ENCODE measurements at places on chromosomes 5 and 9. TPM values are rescaled to one million over a fixed set of nuclear protein-coding genes. Genes with fewer than 3 reads are reported as not detected.

- no peak for DNase-seq
Measured at GRCh38 chr9:95110921-95111525, 206.5 kb downstream of the FANCC start.

- no peak for DNase-seq
Measured at GRCh38 chr5:125002727-125003598, 256.5 kb upstream of the ZNF608 start.

DNA sequence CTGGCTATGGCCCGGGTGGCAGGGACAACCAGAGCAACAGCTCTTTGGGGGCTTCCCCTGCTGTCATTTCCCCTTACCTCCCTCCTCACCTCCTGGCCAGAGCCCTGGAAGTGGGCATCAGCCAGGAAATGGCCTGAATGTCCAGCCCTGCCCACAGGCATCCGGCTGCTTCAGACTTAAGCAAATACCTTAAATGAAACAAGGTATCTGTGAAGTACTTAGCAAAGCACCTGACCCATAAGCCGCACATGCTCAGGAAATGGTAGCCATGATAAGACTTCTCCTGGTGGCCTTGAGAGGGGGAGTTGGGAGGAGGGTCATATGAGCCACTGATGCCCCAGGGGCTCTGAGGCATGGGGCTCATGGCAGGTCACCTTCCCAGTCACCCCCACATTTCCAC is 43.8 kb downstream of the CAMK2A start:
- DNase-seq, result no peak

- DNase-seq, result no peak
Measured at GRCh38 chr9:133003071-133003461, 24.6 kb downstream of the GFI1B start.

GRCh38 chr5:34941936-34942335 is 12.6 kb downstream of the DNAJC21 start:
- DNase-seq, result no peak

GRCh38 chr5:151016700-151017099 is 3.7 kb upstream of the GPX3 start:
- DNase-seq, result no peak

- no peak for DNase-seq
Measured at GRCh38 chr9:111548623-111549022, 23.6 kb downstream of the ZNF483 start.

DNA sequence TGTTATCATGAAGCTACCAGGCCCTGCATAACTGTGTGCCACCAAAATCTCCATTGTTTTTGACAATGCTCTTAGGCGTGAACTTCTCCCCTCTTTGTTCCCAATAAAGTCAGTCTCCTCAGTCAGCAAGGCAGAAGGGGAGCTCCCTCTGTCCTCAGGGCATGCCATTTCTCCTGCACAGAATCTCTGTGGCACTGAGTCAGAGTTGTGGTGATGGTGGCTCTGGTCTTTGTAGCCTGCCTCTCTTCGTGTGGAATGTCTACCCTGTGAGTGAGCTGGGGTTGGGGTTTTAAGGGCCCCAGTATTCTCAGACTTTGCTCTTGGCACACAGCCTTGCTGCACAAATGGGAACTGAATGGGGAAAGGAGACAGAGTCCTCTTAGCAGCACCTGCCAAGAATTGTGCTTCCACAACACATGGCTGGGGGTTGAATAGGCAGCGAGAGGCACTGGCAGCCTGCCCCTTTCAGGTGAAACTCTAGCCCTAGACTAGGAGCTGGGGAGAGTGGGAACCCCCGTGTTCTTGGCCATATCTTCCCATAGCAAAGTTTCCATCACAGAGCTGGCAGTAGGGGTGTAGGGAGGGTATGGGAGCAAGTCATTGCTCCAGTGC is 146.6 kb downstream of the SH3GL2 start:
- DNase-seq, result peak; percentile 77

DNA sequence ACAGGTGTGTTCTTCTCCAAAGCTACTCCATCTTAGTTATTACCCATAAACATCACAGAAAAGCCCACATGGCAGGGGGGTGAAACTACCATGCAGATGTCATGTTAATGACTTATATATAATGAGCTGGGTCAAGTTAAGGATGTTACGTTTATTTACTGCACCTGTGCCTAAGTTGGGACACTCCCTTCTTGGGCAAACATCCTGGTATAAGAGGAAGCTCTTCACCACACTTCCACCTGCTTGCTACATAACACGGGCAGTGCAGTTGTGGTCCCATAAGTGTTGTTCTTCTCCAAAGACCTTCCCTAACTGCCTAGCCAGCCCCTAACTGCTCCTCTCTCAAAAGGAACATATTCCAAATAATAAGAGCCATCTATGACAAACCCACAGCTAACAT is 9.3 kb upstream of the ZCCHC9 start:
- no peak for DNase-seq

- DNase-seq, result no peak
Measured at GRCh38 chr5:54860321-54860720, 125.1 kb downstream of the ESM1 start.

DNA sequence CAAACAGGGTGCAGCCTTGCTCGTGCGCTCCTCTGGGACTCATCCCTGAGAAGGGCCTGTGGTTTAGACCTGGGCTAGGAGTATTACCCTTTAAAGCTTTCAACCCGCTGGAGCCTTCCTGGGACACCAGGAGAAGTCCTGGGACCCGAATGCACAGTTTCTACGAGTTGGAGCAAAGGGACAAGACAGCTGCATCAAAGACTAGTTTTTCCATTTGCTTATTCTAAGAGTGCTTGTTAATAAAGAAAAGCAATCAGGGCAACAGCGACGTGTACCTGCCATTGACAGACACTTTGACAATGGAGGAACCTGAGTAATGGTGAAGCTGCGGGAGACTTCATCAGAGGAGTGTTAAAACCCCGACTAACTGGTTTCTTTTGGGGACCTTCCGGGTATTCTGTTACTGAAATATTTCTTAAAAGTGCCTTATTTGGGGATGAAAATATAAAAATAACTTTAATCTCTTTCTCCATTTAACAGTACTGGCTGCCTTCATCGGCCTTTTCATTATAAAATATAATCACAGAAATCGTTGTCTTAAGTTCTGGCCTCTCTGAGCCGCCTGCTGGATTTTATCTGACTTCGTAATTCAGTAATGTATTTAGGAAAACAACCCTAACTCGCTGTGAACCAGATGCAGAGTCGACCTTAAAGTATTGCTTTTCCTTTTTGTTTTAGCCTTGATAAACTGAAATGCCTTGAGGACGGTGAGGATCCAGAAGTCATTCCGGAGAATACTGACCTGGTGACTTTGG is 732 bp downstream of the SNAPC3 start:
- DNase-seq, result no peak

DNA sequence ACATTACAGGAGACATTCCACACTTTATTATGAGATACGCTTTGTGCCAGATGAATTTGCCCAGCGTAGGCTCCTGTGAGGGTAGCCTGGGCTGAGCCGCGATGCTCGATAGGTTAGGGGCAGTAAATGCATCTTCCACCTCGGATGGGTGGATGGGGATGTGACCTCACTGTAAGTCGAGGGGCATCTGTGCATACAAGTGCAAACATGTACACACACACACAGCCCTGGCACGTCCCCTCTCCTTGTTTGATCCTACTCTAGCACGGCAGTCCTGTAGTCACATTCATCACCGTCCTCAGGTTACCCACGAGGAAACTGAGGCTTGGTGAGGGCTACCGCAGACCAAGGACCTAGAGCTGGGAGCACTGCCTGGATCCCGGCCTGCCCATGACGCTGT is 166.8 kb downstream of the COL23A1 start:
- no peak for DNase-seq

DNA sequence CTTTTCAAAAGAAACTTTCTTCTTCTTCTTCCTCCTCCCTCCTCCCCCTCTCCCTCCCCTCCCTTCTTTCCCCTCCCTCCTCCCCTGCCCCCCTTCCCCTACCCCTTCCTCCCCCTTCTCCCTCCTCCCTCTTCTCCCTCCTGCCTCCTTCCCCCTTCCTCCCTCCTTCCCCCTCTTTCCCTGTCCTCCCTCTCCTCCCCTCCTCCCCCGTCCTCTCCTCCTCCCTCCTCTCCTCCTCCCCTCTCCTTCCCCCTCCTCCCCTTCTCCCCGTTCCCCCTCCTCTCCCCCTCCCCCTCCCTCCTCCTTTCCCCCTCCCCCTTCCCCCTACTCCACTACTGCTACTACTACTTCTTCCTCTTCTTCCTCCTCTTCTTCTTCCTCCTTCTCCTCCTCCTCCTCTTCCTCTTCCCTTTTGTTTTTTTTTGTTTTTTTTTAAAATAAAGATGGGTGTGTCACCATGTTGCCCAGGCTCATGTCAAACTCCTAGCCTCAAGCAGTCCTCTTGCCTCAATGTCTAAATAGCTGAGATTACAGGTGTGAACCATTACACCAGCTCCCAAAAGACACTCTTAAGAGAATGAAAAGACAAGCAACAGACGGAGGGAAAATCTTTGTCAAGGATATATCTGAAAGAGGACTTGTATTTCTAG is 87.5 kb downstream of the SCAMP1 start:
- DNase-seq, result no peak

The PCDHGA9 gene
- total RNA-seq, result not detected

The TMEM232 gene
- not detected for total RNA-seq

The C5orf52 gene
- not detected for total RNA-seq

The FASTKD3 gene
- total RNA-seq, result 14.1 TPM

Data from G401 (cell line).